Muscle of leg (tissue), 16 donors: ENCODE measurements at places on chromosomes 13 and 19.

DNA sequence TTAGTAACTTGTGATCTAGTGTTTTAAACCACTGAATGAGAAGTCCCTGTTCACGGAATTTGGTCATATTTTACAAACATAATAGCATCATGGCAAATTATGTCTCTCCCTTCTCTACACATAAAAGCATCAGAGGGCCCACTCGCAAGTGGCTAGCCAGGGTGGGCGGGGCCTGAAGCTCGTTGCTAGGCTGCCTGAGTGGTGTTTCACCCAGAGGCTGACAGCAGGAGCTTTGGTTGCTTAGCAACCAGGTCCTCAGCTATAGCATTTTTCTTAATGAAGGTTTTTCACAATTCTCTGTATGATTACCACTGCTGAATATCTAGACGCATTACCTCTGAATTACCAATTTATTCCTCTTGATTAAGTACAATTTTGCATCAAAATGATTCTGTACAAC lies 126.5 kb downstream of the NALCN start:
- peak; percentile 32 for DNase-seq

DNA sequence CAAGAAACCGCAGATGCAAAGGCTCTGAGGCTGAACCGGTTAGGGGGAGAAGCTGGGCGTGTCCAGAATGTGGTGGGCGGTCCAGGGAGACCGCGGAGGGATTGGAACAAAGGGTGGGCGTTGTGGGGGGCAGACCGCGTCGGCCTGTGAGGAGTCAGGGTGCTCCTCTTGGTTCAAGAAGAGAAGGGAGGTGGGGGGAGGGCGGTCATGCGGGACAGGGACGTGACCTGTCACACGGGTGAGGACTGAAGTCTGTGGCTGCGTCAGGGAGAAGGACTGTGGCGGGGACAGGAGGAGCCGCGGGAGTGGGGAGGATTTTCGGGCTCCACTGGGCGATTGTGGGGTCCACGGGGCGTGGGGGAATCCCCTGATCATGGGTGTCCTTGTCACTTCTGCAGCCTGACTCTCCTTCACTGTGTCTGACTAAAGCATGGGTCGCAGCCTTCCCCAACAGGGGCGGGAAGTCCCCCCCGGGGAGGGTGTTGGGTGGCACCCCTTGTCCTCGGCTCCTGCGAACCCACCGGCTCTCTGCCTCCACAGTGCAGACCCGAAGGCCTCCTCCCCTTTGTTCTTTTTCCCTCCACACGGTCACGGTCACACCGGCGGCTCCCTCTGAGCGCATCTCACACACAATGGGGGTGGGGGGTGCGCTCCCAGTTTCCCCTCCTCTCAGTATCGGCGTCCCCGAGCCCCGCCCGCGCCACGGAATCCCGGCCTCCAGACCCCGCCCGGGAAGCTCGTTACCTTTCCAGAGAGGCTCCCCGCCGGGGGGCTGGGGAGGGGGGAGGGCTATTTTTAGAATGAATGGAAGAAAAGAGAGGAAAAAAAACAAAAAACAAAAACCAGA lies 16.4 kb upstream of the KCNN1 start:
- peak; percentile 34 for DNase-seq

DNA sequence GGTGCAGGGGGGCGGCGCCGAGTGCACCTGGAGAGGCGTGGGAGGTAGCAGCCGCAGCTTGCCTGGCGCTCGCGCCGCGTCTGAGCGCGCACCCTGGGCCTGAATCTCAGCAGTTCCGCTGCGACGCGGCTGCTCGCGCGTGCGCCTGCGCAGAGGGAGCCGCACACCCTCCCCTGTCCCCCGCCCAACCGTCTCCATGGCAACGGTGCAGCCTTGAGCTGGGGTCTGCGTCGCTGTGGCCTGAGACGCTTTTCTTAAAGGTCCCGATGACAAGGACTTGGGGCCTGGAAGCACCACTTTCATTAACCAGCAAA lies at the start of gene PNMA8B:
Gene PNMA8B, minus strand, starts transcription at position 82 of the 314 bp plus-strand sequence. CDS start 402 bp downstream, outside the sequence.
- peak; percentile 93 for DNase-seq

DNA sequence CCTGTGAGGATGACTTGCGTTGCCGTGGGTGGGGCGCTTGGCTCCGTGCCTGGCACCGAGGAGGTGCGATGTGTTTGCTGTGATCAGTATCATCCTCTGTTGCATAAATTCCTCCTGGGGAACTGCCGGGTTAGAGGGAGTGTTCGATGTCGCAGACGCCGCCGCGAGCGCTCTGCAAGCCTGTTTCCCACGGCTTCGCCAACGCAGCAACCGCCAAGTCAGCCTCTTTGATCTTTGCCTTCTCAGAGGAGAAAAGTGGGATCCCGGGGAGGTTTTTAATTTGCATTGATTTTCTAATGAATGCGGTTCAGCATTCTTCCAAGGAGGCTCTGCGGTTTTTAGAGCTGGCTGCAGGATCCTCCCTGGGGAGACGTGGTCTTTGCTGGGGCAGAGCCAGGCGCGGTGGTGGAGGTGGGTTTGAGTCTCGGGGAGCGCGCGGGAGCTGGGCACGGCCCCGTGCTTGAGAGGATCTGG lies 7.6 kb downstream of the GPR32 start:
- DNase-seq = no peak

DNA sequence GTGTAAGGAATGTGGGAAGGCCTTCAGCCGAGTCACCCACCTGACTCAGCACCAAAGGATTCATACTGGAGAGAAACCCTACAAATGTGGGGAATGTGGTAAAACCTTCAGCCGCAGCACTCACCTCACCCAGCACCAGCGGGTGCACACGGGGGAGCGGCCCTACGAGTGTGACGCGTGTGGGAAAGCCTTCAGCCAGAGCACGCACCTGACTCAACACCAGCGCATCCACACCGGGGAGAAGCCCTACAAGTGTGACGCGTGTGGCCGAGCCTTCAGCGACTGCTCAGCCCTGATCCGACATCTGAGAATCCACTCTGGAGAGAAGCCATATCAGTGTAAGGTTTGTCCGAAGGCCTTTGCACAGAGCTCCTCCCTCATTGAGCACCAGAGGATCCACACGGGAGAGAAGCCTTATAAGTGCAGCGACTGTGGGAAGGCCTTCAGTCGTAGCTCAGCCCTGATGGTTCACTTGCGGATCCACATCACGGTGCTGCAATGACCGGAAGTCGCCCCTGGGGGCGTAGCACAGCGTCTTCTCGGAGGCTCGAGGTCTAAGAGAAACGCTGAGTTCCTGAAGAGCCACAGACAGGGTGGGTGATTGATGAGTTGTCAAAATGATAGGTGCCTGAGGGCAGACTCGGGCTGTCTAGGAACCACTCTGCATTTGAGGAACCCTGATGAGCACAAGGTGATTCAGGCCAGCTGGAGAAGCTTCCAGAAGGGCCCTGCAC lies 12.2 kb downstream of the ZSCAN22 start:
- DNase-seq = no peak

GRCh38 chr13:41311406-41312175 lies 524 bp downstream of the NAA16 start:
- DNase-seq = peak; percentile 47

DNA sequence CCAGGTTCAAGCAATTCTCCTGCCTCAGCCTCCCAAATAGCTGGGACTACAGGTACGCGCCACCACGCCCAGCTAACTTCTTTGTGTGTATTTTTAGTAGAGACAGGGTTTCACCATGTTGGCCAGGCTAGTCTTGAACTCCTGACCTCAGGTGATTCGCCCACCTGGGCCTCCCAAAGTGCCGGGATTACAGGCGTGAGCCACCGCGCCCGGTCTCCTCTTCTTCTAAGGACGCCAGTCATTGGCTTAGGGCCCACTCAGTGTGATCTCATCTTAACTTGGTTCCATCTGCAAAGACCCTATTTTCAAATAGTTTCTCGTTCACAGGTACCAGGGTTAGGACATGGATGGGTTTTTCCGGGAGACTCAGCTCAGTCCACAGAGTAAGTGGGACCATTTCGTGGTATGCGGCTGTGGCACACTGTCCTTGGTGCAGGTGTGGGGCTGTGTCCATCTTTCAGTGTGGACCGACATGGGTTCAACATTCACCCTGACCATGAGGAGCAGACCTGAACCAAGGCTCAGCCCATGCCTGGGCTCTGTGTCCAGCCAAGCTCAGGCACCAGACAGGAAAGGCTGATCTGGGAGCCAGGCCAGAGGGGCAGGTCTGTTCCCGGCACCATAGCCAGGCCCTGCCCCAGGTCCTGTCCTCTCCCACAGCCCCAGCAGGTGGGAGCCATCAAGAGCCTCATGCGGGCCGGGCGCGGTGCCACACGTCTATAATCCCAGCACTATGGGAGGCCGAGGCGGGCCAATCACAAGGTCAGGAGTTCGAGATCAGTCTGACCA lies 2.8 kb upstream of the MKNK2 start:
- DNase-seq = peak; percentile 54

GRCh38 chr19:28610731-28611130 lies 602.2 kb downstream of the UQCRFS1 start:
- DNase-seq = no peak

DNA sequence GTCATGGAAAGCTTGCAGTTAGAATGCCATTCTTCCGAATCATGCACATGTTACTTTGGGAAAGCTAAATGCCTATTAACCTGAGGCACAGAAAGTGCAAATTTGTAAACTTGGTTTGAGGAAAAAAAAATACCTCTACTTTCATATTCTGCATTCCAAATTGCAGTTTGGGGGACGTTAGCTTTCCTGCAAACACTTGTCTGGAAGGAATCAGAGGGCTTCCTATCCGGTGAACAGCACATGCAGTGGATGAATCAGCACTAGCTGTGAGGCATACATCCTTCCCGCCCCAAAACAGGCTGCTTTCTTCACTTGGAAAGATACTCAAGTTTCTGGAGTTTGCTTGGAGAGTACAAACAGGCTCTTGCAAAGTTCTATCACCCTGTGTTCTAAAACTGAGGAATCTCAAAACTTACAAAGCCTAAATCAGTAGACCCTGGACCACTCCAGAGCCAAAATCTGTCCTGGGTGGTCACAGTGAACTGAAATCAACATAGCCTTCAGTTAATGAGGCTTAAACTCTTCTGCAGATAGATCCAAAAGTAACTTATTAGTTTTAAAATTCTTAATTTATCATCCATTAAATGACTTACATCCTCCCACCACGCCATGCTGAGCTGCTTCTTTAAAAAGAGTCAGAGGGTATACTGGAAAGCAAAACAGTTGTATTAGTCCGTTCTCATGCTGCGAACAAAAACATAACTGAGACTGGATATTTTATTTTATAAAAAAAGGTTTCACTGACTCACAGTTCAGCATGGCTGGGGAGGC lies 802.3 kb upstream of the ARGLU1 start:
- DNase-seq = peak; percentile 5

- peak; percentile 22 for DNase-seq
Measured at GRCh38 chr19:10920288-10920655, 8.2 kb downstream of the YIPF2 start.

DNA sequence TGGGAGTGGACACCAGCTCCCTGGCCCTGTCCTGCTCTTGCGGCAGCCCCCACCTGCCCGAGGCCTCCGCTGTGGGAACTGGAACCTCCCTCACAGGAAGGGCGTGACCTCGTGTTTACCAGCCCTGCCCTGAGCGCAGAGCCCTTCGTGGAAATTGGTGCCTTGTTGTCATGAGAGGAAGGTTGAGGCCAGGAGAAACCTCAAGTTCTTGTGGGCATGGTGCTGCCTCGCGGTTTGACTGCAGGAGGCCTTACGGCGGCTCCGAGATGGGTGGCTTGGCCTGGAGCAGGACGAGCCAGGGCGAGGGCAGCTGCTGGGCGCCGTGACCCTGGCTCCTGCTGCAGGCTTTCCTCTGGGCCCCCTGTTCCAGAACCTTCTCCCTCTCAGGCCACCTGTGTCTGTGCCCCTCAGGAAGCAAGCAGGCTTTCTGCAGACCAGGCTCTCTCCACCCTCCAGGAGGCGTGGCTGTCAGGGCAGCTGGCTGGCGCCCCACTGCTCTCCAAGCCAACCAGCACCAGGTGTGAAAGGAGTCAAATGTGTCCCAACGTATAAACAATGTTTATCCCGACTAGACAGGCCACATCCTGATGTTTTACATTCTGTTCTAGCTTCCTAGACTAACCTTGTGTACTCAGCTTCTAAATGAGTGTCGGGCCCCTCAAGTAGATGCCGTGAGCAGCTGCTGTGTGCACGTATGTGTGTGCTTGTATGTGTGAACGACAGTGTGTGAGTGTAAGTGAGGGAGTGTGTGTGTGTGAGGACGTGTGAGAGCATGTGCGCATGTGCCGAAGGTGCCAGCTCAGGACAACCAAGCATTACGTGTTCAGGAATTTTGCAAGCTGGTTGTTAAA lies 10.4 kb upstream of the RASA3 start:
- peak; percentile 46 for DNase-seq

- DNase-seq = no peak
Measured at GRCh38 chr13:93861818-93862217, 617.7 kb downstream of the DCT start.

DNA sequence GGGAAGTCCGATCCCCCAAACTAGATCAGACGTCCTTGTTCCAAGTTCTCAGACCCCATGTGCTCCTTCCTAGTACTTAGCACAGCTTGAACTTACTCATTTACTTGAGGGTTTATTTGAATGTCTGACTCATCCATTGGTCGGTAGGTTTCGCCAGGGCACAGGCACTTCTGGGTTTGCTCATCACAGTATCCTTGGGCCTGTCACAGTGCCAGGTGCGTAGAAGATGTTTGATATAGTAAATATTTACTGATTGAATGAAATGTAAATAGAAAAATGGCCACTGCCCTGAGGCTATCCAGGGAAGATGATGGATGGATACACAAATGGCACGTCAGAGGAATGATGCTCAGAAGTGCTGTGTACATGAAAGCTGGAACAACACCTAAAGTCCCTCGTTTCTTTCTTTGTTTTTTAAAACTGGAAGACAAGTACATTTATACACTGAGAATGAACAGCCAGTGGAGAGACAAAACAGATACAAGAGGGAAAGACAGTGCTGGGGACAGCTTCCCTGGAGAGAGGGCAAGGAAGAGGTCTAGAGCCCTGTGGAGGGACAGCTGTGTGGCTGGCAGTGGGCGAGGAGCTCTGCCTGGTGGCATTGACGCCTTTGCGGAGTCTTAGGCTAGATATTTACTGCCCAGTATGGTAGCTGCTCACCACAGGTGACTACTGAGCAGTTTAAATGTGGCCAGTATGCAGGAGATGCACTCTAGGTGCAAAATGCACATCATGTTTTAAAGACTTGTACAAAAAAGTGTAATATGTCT lies 31.2 kb upstream of the KL start:
- DNase-seq = no peak

DNA sequence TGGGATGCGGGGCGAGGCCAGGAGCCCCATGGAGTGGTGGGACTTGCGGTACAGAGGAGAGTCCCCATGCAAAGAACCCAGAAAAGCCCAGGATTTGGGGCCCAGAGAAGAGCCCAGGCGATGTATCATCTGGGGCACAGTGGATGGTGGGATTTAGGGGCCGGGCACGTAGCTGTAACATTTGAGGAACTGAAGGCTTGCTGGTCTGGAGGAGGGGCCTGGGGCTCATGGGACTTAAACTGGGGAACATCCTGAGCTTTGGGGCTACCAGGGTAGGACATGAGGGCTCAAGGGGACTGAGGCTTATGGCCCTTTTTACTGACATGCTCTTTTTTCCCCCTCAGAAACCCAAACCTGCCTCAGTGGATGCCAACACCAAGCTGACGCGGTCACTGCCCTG lies 13.5 kb downstream of the MED25 start:
- no peak for DNase-seq
